NCI-H524 treated with DMSO at 0.1 percent for 48 hours (cell line): ENCODE measurements at places on chromosomes 11 and 22.

DNA sequence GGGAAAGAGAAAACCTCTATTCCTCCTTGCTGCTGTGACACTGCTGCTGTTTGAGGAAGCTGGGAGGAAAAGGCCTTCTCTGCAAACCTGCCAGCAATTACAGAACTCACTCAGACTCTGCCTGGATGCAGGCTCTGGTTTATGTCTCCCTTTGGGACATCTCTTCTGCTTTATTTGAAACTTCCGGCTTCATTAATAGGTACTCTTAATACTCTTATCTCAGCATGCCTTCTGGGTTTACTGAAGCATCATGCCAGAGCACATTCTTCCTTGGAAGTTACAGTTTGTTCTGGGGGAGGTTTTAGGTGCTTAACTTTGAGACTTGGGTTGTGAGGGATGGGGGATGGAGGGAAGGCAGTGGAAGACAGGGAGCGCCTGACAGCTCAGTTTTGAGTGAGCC lies 79.9 kb downstream of the NAV2 start:
- DNase-seq, result no peak

DNA sequence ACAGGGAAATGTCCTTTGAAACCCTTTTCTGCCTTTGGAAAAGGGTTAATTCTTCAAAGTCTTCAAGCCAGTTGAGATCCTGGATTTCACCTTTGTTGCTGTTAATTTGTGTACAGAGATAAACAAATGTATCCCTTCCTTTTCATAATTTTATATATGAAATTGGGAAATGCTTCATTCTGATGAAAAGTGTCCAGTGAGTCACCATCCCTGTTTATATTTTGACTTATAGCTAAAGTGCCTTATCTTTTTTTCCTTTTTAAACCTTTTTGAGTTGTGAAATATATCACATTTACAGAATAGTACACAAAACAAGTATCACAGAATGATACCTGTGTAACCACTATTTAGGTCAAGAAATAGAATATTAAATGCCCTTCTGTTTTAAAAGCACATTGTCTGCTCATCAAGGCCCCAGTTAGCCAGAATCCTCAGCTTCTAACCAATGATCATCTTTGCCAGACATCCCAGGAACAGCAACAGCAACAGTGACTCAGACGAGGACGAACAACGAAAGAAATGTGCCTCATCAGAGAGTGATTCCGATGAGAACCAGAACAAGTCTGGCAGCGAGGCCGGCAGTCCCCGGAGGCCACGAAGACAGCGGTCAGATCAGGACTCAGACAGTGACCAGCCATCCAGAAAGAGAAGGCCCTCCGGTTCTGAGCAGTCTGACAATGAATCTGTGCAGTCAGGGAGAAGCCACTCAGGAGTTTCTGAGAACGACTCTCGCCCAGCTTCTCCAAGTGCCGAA lies 27.3 kb downstream of the CTR9 start:
- no peak for DNase-seq

GRCh38 chr11:69374946-69375310 lies 81.0 kb downstream of the MYEOV start:
- no peak for DNase-seq

GRCh38 chr11:12809864-12810567 lies 135.8 kb downstream of the TEAD1 start:
- no peak for DNase-seq

DNA sequence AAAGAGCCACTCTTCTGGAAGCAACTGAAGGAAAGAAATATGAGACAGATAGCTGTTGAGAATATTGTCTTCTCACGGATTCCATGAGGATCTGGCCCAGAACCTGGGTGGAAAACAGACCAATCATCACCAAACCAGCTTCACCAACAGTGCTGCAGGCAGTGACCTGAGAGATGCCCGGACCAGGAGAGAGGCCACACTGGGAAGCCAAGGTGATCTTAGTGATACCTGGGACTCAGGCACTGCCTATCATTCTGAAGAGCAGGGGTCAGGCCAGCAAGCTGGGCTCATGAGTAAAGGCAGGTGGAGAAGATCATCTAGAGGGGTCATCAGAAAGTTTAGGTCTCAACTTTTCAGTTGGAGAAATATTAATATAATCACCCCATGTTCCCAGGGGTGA lies 595.8 kb upstream of the CADM1 start:
- DNase-seq, result no peak

DNA sequence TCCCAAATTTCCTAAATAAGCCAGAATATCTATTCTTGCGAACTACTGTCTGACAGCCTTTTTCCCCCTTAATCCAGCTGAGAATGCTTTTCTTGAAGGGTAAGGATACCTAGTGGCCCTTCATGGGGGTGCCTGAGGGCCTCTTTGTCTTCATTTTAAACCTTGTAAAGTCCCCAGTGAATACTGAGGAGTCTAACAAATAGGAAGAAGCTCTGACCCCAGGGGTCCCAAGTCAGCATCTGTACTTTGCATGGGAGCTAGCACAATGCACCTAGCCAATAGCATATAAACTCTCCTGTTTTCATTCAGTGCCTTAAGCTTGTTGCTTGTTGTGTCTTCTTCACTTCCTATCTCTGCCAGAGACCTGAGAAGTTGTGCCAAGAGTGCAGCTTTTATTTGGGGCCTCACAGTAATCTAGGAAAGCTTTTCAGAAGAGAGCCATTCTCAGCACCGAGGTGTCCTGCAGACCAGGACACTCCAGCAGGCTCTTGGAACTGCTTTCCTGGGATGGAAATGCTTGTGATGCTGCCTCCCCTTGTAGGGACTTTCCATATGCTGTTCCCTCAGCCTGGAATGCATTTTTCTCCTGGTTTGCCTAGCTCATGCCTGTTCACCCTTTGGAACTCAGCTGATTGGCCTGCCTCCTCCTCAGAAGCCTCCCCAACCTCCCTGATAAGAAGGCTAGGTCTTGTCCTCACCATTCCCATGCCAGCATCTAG lies 37.2 kb downstream of the BMAL1 start:
- no peak for DNase-seq

DNA sequence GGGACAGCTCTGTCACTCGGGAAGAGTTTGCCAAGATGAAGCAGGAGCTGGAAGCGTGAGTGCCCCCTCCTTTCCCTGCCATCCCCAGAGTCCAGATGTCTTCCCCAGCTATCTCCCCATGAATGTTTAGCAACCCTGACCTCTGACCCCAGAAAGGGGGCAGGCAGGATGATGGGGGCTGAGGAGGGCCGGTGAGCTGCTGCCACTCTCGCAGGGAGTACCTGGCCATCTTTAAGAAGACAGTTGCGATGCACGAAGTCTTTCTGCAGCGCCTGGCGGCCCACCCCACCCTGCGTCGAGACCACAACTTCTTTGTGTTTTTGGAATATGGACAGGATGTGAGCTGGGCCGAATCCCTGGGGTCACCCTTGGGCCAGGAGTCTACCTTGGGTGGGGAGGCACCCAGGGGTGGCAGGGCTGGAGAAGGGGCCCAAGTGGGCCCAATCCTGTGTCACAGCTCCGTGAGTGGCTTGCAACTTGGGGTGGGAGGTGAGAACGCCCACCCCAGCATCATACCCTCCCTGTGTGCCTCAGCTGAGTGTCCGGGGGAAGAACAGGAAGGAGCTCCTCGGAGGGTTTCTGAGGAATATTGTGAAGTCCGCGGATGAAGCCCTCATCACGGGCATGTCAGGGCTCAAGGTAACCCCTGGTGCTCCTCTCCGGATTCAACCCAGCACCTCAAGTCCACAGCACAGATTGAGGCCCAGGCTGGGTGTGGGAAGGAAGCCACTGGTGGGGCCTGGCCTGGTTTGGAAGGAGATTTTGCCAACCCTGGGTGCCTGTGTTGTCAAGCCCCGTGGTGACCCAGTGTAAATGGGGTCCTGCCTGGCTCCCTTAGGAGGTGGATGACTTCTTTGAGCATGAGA lies 7.5 kb downstream of the CFL1 start:
- DNase-seq, result no peak

DNA sequence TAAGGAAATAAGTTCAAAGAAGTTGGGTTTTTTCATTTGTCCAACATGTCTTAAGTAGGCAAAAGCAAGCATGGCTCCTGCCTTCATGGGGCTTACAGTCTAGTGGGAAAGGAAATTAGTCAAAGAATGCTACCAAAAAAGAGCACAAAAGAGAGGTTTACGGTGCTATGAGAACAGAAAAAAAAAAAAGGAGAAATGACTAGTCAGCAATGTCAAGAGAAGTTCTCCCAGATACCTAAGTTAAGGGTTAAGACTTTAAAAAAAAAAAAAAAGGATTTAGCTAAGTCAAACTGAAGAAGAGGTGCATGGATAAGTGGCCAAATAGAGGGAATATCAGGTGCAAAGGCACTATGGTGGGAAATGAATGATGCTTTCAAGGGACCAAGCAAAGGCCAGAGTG lies 29.3 kb downstream of the SERGEF start:
- no peak for DNase-seq

DNA sequence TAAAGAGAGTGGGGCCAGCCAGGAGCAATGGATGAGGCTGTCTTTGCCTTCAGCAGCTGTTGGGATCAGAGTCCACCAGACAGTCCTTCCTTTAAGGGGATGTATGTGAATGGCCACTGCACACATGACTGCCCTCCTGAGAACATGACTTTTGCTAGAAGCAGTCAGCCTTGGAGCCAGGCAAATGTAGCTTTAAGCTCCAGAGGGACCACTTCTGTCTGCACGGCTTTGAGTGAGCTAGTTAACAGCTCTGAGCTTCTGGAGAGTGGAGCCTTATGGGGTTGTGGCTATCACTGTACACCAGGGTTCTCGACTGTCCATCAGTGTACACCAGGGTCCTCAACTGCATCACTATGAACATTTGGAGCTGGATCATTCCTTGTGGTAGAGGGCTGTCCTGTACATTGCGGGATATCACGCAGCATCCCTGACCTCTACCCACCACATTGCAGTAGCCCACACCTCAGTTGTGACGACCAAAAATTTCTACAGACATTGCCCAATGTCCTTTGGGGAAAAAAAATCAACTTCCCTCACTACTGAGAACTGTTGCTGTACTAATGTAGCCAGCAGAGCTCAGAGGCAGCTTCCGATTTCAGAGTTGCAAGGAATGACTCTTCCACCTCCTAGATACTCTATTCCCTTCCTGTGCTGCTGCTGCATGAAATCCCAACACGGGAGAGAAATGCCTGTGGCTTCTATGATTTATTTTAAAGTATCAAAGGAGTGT lies 169.4 kb downstream of the MYO18B start:
- no peak for DNase-seq

- no peak for DNase-seq
Measured at GRCh38 chr11:69393178-69393832, 88.2 kb upstream of the LINC01488 start.

DNA sequence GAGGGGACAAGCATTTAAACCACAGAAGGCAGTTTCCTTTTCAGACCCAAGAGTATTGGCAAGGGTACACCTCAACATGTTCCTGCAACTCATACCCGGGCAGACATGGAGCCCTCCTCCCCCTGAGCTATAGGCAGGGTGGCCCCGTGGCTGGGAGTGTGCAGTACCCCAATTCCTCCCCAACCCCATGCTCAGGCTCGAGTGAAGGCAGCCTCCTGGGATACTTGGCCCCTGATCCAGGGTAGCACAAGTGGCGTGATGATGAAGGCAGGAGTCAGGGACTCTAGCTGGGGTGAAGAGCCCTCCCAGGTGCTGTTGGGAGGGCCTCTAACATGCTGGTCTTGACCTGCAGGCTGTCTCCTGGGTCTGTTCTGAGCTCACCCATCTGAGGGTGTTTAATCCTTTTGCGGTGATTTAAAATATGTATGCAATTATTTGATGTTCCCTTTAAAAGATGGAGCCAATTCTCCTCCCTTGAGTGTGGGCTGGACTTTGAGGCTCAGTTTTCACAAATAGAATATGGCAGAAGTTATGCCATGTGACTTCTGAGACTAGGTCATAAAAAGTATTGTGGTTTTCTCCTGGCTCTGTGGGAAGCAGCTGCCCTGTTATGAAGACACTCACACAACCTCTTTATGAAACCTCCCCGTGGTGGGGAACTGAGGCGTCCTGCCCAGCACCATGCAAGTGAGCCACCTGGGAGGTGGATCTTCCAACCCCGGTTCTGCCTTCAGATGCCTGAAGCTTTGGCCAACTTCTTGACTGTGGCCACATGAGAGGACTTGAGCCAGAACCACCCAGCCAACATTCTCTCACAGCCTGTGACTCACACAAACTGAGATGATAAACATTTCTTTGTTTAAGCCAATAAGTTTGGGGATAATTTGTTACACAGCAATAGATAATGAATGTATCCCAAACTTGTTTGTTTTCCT lies 54.7 kb upstream of the NECTIN1 start:
- DNase-seq, result no peak

DNA sequence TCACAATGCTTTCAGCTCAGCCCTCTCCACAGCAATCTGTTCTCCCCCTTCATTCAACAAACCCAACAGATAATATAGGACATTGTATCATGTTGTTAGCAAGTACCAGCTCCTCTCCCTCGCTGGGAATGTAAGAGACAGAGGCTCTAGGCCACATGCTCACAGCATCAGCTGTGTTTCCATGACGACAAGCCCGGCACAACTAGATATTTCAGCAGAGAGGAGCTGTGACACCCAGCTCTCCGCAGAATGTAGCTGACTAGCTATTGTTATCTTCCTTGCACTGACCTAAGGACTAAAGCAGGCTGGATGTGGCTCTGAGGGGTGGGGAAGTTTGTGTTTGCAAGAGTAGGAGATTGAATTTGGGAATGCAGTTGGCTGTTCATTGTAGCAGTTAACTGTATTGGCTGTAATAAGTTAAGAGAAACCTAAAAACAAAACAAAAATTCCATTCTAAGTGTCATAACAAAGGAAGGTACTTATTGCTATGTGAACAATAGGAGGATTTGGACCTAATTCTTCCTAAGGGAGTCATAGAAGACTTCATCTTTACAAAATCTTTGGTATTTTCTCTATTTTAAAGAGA lies 28.0 kb upstream of the RRAS2 start:
- DNase-seq, result peak; percentile 34

- DNase-seq, result peak; percentile 15
Measured at GRCh38 chr11:16611926-16612565, 126.4 kb upstream of the C11orf58 start.

GRCh38 chr11:32290783-32291182 lies 144.6 kb downstream of the WT1 start:
- DNase-seq, result no peak

DNA sequence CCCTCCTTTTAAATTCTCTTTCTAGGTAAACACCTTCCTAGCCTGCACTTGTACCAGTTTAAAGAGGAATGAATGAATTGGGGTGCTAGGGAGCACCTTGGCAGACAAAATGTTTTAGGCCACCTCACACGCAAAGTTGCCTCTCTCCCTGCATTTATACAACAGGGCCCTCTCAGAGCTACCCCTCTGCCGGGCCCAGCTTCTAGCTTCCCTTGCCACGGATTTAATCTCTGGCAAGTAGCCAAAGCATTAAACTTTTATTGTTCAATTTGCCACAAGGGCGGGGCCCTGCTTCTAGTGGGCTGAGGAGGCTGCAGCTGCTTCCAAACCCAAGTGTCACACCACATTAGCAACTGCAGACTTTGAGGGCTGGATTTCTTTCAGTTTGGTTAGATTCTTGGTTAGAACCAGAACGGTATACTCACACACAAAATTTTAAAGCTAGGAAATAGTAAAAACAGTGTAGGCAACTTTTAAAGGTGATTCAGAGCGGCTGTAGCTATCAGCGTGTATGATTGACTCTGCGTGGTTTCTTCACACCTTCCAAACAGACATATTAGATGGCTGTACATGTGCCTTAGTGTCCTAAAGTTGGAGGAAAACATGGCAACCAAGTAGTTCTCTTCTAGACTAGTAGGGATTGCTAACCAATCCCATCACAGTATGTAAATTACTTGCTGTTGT lies 6.5 kb downstream of the KREMEN1 start:
- peak; percentile 84 for DNase-seq
